ENCODE measurements at places on chromosomes 1 and 21.

DNA sequence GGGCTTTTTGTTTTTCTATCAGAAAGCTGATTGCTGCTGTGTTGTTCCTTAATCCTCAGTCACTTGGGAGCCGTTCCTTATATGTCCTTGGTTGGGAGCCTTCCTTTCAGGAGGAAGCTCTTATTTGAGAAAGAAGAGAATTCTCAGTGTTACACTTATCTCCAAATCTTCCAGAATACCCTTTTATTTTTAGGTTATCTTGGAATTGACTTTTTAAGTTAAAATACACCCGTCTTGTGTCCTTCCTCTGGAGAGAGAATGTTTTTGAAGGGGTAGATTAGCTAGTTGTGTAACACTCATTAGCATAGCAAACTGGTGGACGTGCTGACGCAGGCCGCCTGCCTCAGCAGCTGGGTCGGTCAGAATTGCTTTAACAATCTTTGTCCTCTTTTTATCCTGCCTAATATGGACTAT lies 42.1 kb downstream of the LRRC8B start:
- no peak for DNase-seq

GRCh38 chr1:90291431-90292216 lies 296.7 kb downstream of the ZNF326 start:
- no peak for DNase-seq

- DNase-seq = peak; percentile 63
These were observed 6.3 kb downstream of the OR14I1 start for GRCh38 chr1:248696261-248696660.

GRCh38 chr1:68321084-68321685 lies 88.9 kb upstream of the WLS start:
- DNase-seq = no peak

GRCh38 chr1:62420214-62420613 lies 16.6 kb upstream of the USP1 start:
- no peak for DNase-seq

DNA sequence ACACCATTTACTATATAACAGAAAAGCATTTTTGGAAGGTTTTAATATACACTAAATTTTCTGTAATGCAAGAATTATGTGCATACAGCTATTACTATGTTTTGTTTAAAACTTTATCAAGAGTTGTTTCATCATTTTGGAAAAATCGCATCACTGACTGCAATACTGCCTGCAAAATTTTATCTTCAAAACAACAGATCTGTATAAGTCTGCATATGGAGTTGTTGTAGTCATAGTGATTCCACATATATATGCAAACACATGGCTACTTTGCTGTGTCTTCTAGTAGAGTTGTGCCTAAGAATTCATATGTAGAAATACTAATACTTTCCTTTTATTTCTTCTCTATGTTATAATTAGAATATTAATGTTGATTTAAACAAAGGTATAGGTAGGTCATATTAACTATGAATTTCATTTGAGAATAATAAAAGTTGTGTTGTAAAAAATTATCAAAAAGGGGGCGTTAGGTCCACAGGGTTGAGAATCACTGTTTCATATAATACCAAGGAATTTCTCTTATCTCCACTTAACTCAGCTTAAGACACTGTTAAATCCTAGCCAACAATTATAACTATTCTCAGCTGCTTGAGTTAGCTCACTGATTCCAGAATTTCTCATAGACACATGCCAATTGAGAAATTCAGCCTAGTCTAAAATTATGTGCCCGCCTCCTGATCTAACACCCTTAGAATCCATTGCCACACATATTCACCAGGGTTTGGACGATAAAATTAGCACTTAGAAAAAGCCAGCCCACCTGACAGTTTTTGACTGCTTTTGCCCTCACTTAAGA lies 22.9 kb upstream of the LAMC1 start:
- no peak for DNase-seq

- no peak for DNase-seq
These were observed 49.8 kb downstream of the SLC45A1 start for GRCh38 chr1:8367571-8368194.

Measured in GF-D8 (cell line).